ENCODE measurements at places on chromosomes 3 and 15. TPM values are rescaled to one million over a fixed set of nuclear protein-coding genes. Genes with fewer than 3 reads are reported as not detected.

P2RY14 gene
- 0.84 TPM for total RNA-seq

DNA sequence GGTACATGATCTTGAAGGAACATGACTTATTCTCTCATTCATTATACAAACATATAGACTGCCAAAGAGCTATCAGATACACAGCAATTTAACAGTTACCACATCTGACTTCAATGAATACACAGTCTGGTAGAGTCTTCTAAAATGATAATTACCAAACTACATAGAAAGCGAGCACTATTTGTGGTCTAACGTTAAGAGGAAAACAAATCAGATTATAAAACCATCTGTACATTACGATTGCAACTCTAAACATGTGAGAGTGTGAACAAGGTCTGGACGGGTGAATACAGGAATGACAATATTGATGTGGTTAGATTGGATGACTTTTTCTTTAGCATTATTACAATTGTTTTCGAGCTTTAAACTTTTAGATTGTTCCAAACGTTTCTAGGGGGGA is 16.3 kb downstream of the CX3CR1 start:
- no peak for DNase-seq

FRMD4B gene
- total RNA-seq, result 40.3 TPM

DAZL gene
- 0.18 TPM for total RNA-seq

GRCh38 chr3:100297784-100298183 is 36.8 kb upstream of the NIT2 start:
- no peak for DNase-seq

GRCh38 chr3:148932972-148933371 is 58.4 kb upstream of the GYG1 start:
- no peak for DNase-seq

DNA sequence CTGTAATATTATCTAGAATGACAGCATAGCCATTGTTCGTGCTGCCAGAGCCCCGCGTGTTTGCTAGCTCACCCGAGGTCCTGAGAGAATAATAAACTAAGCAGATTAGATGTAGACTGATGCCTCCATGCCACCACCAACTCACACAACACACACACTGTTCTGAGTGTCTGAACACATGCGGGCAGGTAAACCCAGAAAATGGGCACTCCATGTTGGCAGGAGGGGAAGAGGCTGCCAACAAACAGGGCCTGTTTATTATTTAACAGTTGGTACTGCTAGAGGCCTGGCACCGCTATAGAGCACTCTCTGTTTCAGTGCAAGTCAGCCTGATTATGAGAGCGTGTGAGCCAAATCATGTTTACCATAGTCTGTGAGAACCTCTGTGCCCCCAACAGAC is 299.0 kb downstream of the ZBTB20 start:
- no peak for DNase-seq

DNA sequence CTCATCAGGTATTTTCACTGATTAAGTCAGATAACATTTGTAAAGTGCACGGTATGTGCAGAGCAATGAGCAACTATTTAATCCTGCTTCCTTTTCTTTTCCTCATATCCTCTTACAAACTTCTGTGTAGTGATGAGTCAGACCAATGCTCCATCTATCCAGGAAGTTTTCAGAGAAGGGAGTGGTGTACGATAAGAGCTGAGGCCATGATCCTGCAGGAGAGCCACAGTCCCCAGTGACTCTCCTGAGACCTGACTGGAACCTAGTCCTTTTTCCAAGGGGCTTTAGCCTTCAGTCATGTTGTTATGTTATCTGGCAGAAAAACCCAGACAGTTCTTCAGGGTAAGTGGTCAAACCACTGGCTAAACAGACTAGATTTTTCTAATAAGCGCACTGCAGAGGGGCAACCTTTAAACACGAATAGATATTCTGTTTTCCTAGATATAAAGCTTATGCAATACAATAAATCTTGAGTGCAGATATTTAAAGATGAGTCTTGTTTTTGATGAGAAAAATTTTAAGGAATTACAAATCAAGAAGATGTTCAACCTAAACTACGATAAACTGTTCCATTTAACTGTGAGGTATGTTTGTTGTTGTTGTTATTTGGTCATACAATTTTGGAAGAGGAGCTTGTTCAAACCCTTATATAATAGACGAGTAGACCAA is 110.5 kb upstream of the RAP2B start:
- no peak for DNase-seq

- DNase-seq, result peak; percentile 41
Observed at GRCh38 chr15:90097475-90097874, 4.8 kb downstream of the IDH2 start.

DNA sequence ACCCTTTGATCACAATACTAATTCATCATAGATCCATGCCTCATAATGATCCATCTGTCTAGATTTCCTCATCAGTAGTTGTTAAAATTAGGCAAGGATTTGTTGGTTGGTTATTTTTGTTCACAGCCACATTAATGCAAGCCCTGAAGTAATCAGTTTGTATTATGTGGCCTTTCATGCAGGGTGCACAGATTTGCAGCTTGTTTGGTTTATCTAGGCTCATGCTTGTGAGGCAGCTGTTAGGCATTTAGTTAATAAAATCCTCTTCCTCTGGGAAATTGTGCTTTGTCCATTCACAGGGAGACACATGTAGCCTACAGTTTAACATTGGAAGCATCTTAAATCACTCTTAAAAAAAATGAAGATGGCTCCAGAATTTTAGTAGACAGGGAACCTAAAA is 162.8 kb upstream of the ZNF385D start:
- DNase-seq, result no peak

FAM219B gene
- total RNA-seq, result 47.7 TPM

DNA sequence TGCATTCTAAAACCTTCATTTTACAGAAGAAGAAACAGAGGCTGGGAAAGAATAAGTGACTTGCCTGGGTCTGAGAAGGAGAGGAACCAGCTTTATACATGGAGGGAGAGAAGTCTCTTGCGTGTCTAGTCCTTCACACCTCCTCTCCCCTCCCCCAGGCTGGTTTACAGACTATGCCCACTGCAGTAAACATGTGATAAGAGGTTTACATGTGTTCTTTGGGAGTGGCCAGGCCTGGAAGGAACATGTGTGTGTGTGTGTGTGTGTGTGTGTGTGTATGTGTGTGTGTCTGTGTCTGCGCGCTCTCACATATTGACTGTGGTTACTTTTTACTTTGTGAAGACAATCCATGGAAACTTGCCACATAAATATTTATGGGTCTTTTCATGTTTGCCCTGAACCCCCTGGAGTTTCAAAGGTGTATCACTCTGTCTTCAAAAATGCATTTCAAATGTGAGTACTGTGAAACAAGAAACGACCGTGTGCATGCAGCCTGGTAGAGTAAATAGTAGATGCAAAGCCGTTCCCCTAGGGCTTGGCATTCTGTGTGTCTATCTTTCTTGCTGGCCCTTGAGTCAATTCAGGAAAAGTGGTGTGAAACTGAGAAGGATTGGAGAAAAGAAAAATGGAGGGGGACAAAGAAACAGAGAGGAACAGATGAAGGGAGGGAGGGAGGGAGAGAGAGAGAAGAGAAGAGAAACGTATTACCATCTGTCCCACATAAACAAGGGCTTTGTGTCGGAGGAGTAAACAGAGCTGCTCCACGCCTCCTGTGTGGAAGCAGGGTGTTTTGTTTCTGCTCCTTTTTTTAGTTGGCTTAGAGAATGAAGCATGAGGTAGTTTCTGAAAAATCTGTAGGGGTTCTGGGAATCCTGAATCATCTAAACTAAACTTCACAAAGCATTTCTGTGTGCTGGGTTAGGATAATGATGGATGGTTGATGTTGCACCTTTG is 51.7 kb downstream of the CLDN11 start:
- no peak for DNase-seq

TASOR gene
- 62.7 TPM for total RNA-seq

- no peak for DNase-seq
Observed at GRCh38 chr3:58120075-58120812, 90.5 kb downstream of the DNASE1L3 start.

DNA sequence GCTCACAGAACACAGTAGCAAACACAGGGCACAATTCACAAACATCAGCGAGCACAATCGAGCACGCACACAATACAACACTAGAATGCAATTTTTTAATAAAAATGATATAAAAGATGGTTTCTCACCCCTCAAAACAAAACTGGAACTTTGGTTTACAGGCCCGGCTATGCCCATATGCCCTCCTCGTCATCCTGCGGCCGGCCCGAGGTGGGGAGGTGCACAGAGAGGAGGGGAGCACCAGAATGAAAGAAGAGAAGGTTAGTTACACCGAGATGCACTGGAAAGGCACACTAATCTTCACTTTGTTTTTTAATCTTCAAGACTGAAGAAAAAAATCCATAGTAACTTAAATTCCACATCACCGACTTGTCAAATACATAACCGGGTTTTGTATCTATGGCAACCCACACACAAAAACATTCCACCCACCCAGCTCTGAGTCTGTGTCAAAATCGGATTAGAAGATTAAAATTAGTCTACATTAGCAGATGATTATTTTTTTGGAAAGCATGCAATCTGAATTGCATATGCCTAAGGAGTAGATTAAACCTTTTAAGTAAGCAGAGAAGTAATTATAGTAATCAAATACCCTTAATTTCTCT is 196.7 kb upstream of the WNT5A start:
- no peak for DNase-seq

GRCh38 chr3:17195192-17195611 is 310.4 kb downstream of the PLCL2 start:
- DNase-seq, result no peak

USP50 gene
- not detected for total RNA-seq

BBX gene
- 54.0 TPM for total RNA-seq

DNA sequence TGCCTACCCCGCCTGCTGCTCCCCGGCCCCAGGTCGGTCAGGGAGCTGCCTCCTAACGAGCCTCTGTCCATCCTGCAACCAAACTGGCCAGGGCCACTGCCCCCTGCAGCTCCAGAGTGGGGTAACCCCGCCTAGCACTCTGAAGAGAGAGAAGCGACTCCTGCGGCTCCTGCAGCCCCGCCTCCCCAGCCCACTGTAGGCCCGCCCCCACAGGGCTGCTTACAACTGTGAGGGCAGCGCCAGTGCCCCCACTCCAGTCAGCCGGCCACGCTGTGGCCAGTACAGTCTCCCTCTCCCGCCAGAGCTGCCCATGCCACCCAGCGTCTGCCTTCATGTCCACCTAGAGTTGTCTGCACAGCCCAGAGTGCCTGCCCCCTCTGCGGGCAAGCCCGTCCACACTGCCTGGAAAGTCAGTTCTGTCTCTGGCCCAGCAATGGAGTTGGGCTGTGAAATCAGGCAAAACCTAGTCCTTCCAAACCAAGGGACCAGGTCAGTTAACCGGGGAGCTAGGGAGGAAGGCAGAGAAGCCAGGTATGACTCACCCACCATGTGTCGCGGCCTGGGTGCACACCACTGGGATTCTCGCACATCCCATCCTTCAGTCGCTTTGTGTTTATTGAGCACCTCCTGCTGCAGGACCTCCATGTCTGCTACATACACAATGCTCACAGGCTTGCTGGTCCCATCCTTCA is 2.4 kb downstream of the UCN2 start:
- no peak for DNase-seq

GOLGA8S gene
- not detected for total RNA-seq

DNA sequence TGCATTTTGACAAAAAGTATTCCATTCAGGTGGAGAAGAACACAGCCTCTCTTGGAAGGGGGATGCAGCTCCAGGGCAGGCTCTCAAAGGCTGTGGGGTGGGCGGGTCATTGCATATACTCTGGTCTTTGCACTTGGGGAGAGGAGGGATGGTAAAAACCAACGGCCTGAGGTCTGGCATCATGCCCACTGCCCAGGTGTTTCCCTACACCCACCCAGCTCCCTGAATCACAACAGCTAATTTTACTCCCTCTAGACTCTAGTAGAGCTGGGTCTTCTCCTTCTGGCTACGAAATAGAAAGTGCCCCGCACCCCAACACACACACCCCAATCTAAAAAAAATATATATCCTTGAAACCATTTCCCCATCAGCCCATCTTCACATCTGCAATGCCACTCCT is 1.0 kb downstream of the MYLK start:
- DNase-seq, result no peak

GRCh38 chr3:51934139-51934850 is 7.4 kb downstream of the RRP9 start:
- DNase-seq, result no peak

GOLGA6L9 gene
- total RNA-seq, result 1.6 TPM

GRCh38 chr3:196631682-196632045 is 7.8 kb upstream of the NRROS start:
- DNase-seq, result no peak

DNA sequence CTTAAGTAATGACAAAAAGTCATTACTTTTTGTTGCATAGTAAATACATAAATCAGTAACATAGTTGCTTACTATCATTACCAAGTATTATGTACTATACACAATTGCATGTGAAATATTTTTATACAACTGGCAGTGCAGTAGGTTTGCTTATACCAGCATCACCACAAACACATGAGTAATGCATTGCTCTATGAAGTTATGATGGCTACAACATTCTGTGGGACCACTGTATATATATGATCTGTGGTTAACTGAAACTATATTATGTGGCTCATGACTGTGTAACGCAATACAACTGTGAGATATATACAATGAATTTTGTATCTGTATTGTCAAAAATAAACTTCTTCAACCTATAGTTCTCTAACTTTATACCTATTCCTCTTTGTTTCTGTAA is 113.7 kb upstream of the RBMS3 start:
- DNase-seq, result no peak

- no peak for DNase-seq
Observed at GRCh38 chr3:104132566-104133403, 1233.9 kb upstream of the ALCAM start.

DNA sequence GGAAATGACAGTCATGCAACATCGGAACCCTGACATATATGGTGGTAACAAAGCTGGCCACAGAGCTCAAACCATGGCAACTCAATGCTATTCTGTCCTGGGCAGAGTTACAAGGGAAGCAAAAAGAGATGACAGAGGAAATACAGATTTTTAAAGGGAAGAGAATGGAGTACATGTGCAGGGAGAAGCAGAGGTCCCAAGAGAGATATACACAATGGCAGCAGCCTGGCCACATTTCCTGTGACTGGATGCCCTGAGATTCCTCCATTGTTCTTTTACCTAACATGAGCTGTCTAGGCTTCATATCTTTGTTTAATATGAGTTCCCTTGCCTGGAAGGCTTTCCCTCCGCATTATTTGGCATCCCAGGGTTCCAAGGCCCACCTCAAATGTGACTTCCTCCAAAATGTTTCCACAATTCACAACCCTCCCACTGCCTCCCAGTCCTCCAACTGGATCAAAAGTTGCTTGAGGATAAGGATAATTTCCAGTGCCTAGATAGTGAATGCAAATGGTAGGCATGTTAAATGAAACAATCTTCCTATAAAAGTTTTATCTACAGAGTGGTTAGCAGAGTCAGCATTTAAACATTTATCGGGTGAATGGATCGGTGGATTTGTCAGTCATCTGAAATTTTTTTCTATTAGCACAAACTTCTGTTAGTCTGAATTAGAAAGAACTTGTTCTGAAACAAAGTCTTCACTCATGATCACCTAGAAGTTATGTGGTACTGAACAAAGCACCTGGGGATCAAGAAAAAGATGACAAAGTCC is 86.2 kb downstream of the DHX30 start:
- DNase-seq, result no peak

DNA sequence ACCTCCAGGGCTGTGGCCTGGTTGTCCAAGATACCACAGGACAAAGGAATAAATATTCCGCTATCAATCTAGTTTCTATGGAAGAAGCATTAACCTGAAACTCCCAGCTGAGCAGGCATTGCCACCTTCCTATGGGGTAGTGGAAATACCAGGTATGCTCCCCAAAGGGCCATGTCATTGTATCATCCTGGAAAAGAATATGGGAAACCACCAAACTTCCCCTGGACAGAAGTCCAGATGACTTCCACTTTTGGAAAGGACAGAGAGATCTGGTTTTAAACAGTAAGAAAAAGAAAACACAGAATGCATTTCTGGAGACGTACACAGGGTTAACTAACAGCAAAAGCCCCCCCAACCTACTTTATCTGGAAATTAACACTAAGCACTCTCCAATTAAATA is 100.2 kb downstream of the RFTN1 start:
- DNase-seq, result no peak

LTF gene
- total RNA-seq, result not detected
